ENCODE measurements at places on chromosomes 1 and 21.

DNA sequence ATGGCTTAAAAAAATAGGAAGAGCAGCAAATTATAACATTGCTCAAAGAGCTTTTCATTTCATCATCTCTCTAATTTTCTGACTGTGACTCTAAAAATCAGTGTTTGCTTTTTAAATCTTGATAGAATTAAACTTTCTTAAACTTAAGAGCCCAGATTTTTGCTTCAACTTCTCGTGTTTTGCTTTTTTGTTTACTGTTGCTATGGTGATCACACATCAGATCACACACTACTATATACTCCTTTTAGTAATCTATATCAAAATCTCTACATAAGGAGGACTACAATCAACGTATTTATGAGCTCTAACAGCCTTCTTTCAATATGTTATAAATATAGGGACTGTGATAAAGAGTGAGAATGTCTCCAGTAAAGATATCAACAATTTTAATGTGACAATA lies 537.3 kb downstream of the KCNT2 start:
- no peak for DNase-seq

GRCh38 chr1:150887018-150887417 lies at the start of gene CTXND2:
Gene CTXND2 (plus strand): TSS chr1:150887136. CDS start chr1:150912315, 25,179 bp downstream.
- no peak for DNase-seq

DNA sequence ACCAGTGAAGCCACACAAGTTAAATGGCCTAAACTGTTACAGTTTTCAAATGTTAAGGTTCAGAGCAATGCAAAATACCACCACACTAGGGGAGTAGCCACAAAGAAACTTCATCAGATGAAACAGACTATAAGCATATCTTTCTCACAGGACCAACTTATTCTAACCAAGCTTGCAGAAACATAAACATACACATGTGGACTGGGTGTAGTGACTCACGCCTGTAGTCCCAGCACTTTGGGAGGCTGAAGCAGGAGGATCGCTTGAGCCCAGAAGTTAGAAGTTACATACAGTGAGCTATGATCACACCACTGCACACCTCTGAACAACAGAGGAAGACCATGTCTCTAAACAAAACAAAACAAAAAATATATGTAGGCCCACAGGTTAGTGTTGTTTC lies 17.3 kb downstream of the WDR47 start:
- DNase-seq, result no peak

- no peak for DNase-seq
Observed at GRCh38 chr1:92329347-92330129, 30.7 kb downstream of the RPAP2 start.

DNA sequence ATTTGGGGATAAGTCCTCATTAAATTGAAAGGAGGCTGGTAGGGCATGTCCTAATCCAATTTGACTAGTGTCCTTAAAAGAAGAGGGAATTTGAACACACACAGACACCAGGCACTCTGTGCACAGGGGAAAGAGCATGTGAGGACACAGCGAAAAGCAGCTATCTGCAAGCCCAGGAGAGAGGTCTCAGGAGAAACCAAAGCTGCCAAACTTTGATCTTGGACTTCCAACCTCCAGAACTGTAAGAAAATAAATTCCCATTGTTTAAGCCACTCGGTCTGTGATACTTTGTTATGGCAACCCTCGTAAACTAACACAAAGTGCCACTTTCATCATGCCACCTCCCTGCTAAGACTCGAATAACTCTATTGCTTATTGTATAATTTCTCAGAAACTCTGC lies 13.8 kb downstream of the PLA2G4A start:
- DNase-seq, result no peak

- DNase-seq, result no peak
Observed at GRCh38 chr1:89100412-89100811, 25.5 kb downstream of the GBP2 start.

DNA sequence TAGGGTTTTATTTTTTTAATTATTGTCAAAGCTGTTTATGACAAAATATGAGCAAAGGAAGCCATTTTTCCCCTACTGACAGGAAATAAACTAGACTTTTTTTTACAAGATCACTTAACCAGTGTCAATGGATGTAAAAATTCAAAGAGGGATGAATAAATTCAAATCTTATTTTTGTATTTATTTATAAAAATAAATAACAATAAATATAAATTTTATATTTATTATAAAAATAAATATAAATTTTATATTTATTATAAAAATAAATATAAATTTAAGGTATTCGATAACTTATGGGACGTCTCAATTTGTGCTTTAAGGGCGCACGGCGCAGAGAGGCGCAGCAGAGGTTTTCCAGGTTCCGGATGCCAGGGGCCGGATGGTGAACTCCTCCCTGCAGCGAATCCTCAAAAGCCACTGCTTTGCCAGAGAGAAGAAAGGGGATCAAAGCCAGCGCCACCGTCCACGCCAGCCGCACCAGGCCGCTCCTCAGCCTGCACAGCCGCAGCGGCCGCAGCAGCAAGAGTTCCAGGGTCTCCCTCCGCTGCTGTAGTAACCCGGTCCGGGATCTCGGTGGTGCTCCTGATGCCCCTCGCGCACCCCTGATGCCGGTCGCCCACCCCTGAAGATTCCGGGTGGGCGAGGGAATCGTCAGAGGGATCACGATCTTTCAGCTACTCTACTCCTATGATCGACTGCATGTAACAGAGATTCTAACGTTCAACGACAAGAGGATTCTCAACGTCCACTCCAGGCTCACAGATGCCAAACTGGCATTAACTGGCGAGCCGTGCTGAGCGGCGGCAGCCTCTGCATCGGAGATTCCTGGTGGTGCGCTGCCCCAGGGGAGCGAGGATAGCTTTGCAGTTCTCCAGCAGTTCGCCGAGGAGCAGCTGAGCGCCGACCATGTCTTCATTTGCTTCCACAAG lies 28.5 kb upstream of the RLF start:
- no peak for DNase-seq

DNA sequence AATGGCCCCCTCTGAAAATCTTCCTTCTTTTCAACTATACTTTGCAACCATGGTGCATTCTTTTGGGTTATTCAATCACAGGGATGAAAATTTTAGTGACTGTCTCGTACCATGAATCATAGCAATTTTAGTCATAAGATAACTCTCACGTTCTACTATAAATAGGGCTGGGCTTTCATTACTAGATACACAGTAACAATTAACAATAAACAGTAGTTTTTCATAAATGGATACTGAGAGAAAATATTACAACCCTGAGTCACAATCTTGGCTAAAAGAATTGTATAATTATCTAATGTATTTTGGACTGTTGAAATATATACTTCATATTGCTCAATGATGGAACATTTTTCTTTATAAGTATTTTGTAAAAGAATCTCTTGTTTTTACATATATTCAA lies 96.1 kb downstream of the TEX35 start:
- DNase-seq, result no peak

Measured in activated CD4-positive, alpha-beta T cell treated with anti-CD3 and anti-CD28 coated beads for 4 hours (primary cell).